Gastroesophageal sphincter (tissue), 4 donors: ENCODE measurements at places on chromosomes 4 and X. TPM values are rescaled to one million over a fixed set of nuclear protein-coding genes. Genes with fewer than 3 reads are reported as not detected.

TIGD4 gene
- 0.22 TPM for total RNA-seq

STATH gene
- total RNA-seq, result not detected

TCEAL2 gene
- 25.3 TPM for total RNA-seq

SPANXN1 gene
- total RNA-seq, result not detected

PDZD4 gene
- 10.6 TPM for total RNA-seq

PASD1 gene
- not detected for total RNA-seq

- no peaks in the 10 kb centered on the region for H3K4me1 ChIP-seq
- peaks cover 10% of the 10 kb centered on the region for H3K27me3 ChIP-seq
- no peak overlapping the region for H3K27ac ChIP-seq
- no peak for ATAC-seq
- H3K4me3 ChIP-seq, result no peak overlapping the region
Measured at GRCh38 chr4:101787701-101788316, 2.7 kb upstream of the BANK1 start.

DNA sequence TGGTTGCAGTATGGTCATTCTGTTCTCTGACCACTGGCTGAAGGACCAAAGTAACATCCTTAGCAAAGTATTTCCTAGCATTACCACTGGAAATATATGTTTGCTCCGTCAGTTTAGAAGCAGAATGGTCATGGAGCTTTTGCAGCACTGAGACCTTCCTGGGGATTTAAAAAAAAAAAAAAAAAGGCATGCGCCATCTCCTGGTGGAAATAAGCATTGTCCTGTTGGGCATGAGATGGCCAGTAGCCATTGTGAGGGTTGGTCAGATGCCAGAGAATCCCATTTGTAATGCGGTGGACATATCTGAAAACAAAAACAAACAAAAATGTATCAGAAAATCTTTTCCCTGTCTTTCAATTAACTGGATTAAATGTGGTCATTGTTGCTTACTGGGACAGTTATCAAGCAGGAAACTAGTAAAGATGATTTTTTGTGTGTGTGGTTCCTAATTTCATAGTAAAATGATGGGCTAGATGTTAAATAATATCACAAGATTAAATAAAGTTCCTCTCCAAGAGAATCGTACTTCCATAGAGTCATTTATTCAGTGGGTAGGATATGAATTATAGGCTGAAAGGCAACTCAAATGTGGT lies 139.6 kb downstream of the SOWAHB start:
- H3K4me3 ChIP-seq, result no peak overlapping the region
- H3K27me3 ChIP-seq, result no peaks in the 10 kb centered on the region
- peaks cover 53% of the 10 kb centered on the region for H3K36me3 ChIP-seq
- ATAC-seq, result no peak

DNA sequence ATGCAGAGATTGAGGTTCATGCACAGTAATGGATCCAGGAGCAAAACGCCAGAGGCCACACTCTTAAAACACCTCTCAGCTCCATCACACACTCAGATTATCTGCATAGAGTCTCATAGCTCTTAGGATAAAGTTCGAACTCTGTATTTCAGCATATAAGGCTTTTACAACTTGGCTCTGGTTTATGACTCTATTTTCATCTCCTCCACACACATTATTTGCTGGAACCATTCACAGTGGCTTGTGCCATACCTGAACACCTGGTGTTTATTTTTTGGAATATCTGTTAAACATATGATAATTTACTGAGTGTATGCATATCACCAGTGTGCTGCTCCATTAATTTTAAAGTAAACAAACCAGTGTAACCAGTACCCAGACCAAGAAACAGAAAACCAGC lies 27.2 kb downstream of the RASL11B start:
- H3K27ac ChIP-seq, result no peak overlapping the region
- no peaks in the 10 kb centered on the region for H3K4me1 ChIP-seq
- H3K36me3 ChIP-seq, result peaks cover 9% of the 10 kb centered on the region
- no peak overlapping the region for H3K4me3 ChIP-seq
- H3K27me3 ChIP-seq, result no peaks in the 10 kb centered on the region

DNA sequence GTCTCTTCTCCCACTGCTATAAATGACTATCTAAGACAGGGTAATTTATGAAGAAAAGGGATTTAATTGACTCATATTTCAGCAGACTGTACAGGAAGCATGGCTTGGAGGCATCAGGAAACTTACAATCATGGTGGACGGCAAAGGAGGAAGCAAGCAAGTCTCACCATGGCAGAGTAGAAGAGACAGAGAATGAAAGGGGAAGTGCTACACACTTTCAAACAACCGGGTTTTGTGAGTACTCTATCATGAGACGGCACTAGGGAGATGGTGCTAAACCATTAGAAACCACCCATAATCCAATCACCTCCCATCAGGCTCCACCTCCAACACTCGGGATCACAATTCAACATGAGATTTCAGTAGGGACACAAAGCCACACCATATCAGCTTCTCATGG lies 11.1 kb downstream of the UBE2NL start:
- no peak overlapping the region for H3K27ac ChIP-seq
- no peak overlapping the region for H3K4me3 ChIP-seq
- H3K4me1 ChIP-seq, result no peaks in the 10 kb centered on the region
- H3K36me3 ChIP-seq, result no peaks in the 10 kb centered on the region
- ATAC-seq, result no peak

DNA sequence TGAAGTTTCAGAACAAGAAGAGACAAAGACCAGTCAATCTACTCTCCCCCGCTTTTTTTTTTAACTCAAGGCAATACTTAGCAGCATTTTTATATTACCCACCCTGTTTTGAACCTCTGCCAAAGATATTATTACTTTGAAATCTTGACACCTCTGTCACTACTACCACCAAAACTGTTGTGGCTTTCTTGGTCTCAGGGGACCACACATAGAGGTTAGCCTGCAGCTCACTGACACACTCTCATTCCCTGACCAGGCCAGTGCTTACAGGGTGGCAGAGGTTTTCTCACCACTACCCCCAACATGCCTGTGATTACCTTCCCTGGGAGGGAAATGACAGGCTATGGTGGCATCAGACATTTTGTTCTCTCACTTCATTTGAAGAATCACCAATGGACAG lies 137.4 kb upstream of the STIM2 start:
- peaks cover 21% of the 10 kb centered on the region for H3K36me3 ChIP-seq
- H3K4me1 ChIP-seq, result no peaks in the 10 kb centered on the region
- no peak overlapping the region for H3K27ac ChIP-seq
- H3K4me3 ChIP-seq, result no peak overlapping the region

DNA sequence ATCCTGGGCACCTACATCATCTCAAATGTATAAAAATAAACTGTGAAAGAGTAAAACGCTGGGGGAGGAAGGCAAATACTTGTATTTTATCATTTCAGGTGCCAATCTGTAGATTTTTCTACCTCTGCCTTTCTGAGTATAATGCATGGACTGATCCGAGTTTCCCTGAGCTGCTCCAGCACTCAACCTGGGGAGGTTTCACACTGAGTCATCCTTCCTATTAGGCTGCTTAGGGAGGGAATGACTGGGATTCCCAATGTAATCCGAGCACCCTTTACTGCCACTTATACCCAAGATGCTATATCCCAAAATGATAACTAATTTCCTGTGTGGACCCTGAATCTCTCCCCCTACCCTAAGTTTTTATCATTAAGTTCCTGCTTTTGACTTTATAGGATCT lies 126.6 kb downstream of the HNRNPD start:
- no peak for ATAC-seq
- no peak overlapping the region for H3K4me3 ChIP-seq
- no peaks in the 10 kb centered on the region for H3K27me3 ChIP-seq
- no peaks in the 10 kb centered on the region for H3K4me1 ChIP-seq
- H3K27ac ChIP-seq, result no peak overlapping the region
- no peaks in the 10 kb centered on the region for H3K36me3 ChIP-seq

DNA sequence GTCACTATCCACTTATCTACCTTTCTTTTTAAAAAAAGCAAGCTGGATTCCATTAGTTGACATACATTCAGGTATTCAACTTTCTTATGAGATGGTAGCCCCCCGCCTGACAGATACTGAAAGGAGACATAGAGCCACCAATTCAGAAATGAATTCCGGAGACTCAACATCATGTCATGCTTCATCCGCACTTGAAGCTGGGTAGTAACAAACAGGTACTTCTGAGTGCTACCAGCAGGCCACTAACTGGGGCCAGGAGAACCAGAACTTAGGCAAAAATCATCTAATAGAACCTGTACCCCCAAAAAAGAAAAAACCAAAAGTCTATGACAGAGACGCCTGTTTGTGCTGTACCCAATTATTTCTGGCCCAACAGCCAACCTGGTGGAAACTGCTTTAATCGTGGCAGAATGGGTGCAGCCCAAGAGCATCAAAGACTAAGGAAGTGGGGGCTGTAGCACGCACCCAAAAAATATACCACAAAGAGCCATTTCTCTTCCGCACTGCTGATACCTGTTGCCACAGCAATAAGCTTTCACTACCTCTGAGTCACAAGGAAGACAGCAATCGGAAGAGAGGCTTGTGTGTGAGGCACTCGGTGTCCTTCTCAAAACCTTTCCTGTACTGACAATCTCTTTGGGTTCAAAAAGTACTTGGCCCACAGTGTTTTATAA lies 84.8 kb downstream of the AFAP1 start:
- peak overlapping the region; percentile 62 for H3K27ac ChIP-seq
- no peak for ATAC-seq
- H3K36me3 ChIP-seq, result no peaks in the 10 kb centered on the region
- peaks cover 77% of the 10 kb centered on the region for H3K4me1 ChIP-seq
- no peak overlapping the region for H3K4me3 ChIP-seq
- no peaks in the 10 kb centered on the region for H3K27me3 ChIP-seq
